NCI-H1092 (cell line): ENCODE measurements at places on chromosomes 1 and 21.

- no peak for DNase-seq
Observed at GRCh38 chr1:107991371-107992066, 26.5 kb upstream of the VAV3 start.

DNA sequence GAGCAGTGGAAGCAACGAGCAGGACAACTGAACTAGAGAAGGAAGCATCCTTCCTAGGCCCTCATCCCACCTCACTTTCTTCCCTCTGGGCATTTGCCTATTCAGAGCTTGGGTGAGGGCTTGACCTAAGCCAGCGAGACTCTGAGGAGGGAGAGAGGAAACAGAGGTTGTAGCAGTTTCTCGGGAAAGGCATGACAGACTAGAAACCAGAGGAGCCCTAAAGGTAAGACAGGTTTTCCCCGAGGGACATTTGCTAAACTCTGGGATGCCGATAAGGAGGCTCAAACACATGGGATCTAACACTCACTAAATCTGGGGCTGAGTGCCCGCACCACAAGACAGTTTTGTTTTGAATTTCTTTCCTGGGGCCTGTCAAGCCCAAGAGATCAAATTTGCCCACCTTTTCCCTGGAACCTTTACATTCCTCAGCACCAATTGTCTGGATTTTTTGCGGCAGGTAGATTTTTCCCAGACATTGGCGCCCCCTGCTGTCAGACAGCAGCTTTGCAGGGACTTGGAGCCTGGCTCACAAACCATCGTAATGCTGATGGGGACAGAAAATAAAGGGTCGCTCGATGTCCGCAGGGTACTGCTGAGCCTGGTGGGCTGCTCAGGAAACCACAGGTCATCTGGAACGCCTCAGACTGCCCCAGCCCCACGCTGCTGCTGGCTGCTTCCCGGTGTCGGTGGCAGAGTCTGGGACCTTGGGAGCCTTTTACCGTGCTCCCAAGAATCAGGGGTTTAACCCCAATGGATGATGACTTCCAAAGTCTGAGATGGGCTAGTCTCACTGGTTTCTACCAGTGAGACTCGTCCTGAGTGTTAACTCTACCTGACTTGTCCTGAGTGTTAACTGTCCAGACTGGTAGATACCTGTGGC lies 23.4 kb upstream of the TSPAN2 start:
- DNase-seq, result no peak

GRCh38 chr1:17577907-17578297 lies 38.4 kb downstream of the ARHGEF10L start:
- DNase-seq, result no peak

DNA sequence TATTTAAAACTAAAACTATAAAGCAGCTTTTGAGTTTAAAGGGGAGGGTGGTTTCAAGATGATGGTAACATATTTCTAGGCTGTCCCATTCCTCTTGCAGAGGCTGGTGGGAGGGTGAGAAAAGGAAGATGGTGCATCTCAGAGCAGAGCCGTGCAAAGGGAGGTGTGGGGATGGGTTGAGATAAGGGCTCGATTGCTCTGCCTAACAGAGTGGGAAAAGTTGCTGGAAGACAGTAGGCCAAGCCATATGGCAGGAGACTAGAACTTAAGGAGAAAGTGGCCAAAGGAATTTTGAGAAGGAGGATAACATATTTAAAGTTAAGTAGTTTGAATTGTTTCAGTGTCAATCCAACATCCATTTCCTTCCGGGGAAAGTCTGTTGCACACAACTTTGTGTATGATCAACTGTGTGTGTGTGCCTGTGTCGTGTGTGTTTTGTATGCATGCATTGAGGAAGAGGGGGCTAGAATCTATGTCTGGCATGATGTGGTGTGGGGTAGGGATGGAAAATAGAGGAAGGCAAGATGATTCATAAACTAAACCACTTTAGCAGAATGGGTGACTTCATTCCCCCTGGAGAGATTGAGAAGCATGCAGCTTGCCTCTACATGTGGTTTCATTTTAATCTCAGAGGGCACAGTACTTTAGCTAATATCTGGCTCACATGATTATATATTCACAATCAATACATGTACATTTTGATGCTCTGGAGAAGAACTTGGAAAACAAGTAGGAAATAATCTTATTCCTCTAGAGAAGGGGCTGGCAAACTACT lies 145.0 kb upstream of the DNAH14 start:
- DNase-seq, result no peak

GRCh38 chr1:23788695-23789094 lies 2.2 kb upstream of the LYPLA2 start:
- no peak for DNase-seq

GRCh38 chr21:43034826-43035225 lies 40.8 kb downstream of the CBS start:
- DNase-seq, result no peak

- DNase-seq, result no peak
Observed at GRCh38 chr1:98049370-98050135, 128.7 kb upstream of the DPYD start.

GRCh38 chr1:212600980-212601379 lies 7.6 kb upstream of the ATF3 start:
- no peak for DNase-seq

DNA sequence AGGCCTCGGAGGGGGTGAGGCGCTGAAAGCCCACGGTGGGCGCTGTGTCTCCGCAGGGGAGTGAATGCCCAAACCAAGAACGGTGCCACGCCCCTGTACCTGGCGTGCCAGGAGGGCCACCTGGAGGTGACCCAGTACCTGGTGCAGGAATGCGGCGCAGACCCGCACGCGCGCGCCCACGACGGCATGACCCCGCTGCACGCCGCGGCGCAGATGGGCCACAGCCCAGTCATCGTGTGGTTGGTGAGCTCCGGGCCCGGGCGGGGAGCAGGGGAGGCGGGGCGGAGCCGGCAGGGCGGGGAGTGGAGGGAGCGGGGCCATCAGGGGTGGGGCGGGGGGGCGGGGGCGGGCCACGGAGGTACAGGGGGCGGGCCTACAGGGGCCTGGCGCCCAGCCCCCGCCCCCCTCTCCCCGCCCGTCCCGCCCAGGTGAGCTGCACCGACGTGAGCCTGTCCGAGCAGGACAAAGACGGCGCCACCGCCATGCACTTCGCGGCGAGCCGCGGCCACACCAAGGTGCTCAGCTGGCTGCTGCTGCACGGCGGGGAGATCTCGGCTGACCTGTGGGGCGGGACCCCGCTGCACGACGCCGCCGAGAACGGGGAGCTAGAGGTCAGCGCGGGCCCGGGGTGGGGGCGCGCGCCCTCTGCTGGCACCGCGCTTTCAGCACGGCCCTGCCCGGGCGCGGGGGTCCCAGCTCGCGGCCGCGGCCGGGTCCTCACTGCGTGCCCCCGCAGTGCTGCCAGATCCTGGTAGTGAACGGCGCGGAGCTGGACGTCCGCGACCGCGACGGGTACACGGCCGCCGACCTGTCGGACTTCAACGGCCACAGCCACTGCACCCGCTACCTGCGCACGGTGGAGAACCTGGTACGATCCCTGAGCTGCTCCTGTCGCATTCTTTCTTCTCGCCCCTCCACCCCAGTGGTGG lies 15.9 kb downstream of the ESPN start:
- DNase-seq, result no peak

DNA sequence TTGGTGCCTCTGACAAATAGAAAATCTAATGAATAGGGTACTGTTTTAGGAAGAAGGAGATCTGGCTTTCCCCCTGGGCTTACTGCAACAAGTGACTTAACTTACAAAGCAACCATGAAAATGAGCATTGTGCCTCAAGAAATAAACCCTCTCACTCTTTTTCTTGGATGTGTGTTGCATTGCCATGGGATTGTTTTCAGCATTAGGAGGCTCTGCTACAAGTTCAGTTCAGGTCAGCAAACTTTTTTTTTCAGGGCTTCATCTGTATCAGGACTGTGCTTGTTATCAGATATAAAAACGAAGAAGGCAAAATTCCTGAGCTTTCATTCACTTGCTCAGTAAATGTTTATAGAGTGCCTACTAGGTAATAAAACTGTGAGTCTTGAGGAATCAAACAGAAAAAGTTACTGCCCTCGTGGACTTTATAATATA lies 37.8 kb upstream of the DOCK7 start:
- no peak for DNase-seq

DNA sequence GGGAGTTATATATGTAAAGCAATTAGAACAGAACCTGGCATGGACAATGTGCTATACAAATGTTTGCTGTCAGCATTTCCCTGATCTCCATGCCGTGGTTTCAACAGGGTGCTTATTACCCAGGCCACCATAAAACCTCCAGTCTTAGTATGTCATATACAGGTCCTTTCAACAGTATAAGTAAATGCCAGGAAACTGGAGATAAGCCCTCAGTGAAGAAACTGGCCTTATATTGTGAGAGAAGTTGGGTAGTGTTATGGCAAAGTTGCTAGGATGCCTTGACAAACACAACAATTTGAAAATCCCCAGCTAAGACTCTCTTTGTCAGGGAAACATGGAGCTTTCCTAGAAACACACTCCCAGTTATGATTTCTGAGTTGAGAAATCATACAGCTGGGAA lies 850.2 kb upstream of the ADAMTS5 start:
- DNase-seq, result no peak

GRCh38 chr1:205168291-205168690 lies 43.2 kb downstream of the DSTYK start:
- DNase-seq, result no peak

GRCh38 chr1:94946886-94947285 lies 20.0 kb upstream of the CNN3 start:
- DNase-seq, result no peak

GRCh38 chr1:113211467-113211866 lies 138.5 kb downstream of the LRIG2 start:
- no peak for DNase-seq

DNA sequence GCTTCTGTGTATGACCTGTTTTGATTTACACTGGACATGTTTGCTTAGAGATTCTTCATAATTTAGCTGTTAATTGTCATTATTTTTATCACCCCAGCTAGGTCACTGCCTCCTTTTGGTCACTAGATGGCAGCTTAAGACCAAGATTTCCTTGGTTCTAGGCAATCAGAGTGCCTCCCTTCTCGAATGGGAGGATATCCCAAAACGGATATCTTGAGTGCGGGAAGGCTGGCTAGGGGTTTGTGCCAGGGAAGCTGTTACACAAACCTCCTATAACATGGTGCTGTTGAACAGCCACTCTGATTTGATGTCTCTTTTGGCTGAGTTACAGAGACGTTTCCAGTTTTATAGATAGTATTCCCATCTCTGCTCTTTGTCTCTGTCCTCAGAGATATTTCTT lies 283.5 kb downstream of the S1PR1 start:
- peak; percentile 48 for DNase-seq

GRCh38 chr1:234589854-234590620 lies 19.9 kb downstream of the IRF2BP2 start:
- no peak for DNase-seq

DNA sequence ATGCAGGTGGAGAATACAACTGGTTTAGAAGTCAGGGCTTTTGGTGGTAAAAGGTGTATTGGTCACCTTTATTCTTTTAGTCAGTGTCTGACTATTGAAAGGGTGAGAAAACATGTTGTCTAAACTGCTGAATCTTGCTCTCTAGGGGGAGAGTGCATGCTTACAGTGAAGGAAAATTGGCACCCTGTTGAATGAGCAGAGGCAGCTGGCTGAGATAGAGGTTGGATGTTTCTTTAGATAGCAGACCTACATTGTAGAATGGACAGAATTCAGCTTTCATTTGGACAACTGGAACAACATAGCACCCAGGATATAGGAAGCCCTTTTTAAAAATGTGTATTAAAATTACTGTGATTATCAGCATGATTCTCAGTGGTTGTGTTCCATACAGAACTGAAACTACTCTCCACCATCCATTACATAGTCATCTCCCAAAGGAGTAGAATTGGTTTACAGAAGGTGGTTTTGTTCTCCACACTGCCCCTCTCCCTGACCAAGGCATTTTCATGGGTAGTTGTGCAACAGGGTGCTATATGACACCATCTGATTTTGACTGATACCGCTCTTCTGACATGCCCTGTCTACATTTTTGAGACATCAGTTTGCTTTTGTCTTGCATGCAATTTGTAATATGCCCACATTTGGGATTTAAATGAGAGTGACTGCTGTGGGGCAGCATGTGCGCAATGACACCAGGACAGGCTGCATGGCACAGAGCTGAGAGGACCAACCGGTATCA lies 16.2 kb downstream of the RHOU start:
- no peak for DNase-seq

DNA sequence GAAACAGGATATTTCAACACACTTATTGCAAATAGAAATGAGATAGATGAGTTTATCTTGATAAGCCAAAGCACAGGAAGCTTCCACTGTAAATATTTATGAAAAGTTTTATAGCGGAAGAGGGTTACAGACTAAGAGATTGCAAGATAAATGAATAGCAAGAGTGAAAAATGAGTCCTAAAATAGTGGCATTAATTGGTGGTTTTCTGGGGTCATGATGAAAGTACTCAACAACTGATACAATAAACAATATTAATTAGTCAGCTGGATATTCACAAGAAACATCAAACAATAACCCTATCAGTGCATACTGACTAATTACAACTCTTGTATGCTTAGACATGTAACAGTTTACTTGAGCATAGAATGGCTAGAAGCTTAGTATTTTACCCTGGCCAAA lies 154.8 kb upstream of the CHODL start:
- DNase-seq, result no peak

- DNase-seq, result no peak
Observed at GRCh38 chr1:201988601-201989000, 6.2 kb downstream of the RNPEP start.

- DNase-seq, result no peak
Observed at GRCh38 chr1:192555399-192555798, 20.2 kb upstream of the RGS1 start.

DNA sequence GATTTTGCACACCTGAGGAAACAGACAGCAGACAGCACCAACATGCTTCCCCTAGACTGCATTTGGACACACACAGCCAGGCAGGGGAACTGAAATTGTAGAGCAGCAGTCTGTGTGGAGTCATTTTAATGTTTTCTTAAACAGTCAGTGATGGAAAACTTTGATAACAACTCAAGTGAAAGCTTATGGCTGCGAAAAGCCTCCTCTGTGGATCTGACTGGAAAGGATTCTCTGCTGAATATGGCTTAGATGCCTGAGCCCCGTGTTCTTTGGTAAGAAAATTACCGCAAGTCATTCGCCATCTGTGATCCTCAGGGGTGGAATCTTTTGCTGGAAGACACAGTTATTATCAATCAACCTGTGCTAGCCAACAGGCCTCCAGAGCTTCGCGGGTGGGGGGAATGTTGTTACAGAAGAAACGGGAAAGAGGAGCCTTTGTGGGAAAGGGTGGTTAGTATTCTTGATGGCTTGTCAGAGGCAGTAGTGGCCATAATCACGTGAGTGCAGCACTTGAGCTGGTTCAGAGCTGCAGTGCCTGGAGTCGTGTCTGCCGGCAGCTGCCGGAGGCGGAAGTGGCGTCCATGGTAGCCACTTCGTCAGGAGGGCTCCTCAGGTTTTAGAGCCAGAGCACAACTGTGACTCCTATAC lies 204.7 kb downstream of the ST6GALNAC3 start:
- no peak for DNase-seq

GRCh38 chr1:67700692-67701410 lies 15.8 kb downstream of the GADD45A start:
- no peak for DNase-seq
